Body of pancreas (tissue), 4 donors: ENCODE measurements at places on chromosomes 16 and 17.

DNA sequence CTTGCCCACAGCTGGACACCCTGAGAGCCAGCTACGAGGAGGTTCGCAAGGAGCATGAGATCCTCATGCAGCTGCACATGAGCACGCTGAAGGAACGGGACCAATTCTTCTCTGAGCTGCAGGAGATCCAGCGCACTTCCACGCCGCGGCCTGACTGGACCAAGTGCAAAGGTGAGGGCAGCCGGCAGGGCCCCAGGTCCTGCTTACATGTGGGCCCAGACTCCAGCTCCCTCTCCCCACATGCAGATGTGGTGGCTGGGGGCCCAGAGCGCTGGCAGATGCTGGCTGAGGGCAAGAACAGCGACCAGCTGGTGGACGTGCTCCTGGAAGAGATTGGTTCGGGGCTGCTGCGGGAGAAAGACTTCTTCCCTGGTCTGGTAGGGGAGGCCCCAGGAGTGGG lies 16.2 kb upstream of the THAP11 start:
- DNase-seq = no peak

DNA sequence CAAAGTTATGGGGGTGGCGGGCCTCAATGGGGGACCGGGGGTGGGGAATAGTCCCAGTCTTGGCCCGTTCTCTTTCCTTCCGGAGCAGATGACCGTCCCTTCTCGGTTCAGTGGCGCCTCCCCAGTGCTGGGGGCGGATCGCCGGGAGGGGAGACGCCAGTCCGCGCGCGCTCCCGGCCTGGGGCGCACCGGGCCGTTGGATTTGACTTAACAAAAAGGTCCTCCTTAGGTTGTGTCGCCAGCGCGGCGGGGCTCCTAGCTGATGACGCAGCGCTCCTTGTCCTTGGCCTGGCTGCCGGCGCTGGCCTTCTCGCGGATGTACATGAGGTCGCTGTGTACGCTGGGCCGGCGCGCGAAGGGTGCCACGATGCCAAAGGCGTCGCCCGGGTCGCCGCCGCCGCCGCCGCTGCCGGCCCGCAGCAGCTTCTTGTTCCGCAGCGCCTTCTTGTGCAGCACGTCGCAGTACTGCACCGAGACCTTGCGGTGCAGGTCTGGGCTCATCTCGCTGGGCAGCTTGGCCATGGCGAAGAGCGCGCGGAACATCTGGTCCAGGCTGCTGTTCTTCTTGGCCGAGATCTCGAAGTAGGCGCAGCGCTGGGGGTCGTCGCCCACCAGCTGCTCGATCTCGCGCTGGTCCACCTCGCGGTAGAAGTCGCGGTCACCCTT lies 1.2 kb downstream of the RASD1 start:
- peak; percentile 37 for DNase-seq

- DNase-seq = no peak
Measured at GRCh38 chr16:86569701-86570447, 3.2 kb downstream of the FOXC2 start.

DNA sequence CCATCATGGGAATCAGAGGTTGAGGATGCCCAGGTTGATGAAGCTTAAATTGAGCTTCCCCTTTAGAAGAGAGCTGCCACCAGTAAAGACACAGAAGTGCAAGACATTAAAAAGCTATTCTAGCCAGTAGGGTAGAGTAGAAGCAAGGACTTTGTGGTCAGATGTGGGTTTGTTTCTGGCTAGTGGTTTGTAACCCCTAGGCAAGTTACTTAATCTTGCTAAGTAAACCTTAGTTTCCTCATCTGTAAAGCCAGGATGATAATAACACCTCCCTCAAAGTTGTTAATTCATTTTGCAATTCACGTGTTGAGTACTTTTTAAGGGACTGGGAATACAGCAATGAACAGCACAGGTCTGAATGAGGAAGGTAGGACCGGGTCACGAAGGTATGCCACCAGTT lies 3.6 kb downstream of the SNTB2 start:
- DNase-seq = no peak

GRCh38 chr16:89096768-89097391 lies 3.2 kb downstream of the ACSF3 start:
- no peak for DNase-seq

DNA sequence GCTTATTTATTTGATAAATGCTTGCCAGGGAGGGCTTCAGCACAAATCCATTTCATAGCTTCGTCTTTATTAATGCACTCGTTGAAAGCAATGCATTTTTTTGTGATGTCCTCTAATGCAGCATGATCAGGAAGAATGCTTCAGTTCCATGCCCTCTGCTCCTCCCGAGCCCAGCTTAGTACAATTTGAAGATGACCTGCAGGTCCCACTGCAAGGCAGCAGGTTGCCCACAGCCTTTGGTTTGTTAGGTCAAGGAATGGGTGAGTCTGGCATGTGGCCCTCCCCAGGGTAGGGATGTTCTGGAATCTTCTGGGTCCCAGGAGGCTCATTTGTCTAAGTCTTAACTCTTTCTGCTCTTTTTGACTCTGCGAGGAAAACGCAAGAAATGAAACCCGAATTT lies 49.4 kb upstream of the MARCHF10 start:
- DNase-seq = no peak

DNA sequence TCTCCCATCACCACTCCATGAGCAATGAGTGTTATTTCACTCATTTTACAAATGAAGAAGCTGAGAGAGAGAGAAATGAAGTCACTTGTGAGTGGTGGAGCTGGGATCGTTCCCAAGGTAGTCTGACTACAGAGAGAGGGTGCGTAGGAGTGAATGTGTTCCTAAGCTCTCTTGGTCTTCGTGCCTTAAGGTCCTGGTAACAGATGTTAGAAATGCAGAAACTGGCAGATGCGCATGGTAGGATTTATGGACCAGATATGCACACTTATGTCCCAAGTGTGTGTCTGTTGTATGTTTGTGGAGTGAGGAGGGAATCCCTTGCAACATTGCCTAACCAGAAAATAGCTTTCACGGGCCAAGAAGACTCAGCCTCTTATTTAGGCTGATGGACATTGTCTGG lies 93.2 kb upstream of the ZNF469 start:
- DNase-seq = no peak
